ENCODE measurements at places on chromosomes 1 and 21.

DNA sequence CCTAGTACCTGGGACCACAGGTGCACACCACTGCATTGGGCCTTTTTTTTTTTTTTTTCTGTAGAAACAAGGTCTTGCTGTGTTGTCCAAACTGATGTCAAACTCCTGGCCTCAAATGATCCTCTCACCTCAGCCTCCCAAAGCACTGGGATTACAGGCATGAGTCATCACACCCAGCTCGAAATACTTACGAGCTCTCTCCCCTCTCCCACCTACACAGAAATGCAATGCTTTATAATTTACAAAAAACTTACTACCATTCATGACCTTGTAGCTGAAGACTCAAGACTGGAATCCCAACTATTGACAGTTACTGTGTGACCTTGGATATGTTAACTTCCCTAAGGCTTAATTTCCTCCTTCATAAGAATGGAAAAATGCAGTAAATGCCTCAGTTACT is 18.7 kb downstream of the FOXJ3 start:
- DNase-seq = no peak

DNA sequence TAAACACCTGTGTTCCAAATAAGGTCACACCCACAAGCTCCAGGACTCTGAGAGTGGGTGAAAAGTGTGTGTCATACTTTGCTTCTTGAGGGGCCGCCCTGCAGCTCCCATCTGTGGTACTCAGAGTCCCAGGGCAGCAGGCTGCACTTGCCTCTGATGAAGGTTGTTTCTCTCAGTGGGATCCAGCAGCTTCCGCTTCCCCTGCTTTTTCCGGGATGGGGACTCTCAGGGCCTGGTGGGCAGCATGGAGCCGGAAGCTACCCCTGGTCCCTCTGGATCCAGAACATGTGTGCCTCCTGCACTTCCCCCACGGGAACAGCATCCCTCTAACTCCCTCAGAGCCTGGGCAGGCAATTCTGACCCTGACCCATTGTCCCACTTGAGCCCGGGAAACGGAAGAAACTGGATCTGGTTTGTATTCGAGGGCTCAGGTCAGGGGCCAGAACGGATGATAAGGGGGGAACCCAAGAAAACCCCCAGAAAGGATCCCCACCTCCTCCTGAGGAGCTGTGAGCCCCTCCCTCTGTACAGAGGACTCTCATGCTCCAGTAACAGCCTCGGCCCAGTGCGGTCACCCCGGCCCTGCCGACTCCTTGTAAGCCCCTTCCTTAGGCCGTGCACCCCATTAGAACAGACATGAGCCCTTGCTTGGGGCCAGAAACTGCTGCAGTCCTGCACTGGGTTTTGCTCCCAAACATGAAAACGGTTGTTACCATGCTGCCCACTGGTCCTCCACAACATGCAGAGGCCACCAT is 189.5 kb upstream of the C1orf174 start:
- DNase-seq = no peak

DNA sequence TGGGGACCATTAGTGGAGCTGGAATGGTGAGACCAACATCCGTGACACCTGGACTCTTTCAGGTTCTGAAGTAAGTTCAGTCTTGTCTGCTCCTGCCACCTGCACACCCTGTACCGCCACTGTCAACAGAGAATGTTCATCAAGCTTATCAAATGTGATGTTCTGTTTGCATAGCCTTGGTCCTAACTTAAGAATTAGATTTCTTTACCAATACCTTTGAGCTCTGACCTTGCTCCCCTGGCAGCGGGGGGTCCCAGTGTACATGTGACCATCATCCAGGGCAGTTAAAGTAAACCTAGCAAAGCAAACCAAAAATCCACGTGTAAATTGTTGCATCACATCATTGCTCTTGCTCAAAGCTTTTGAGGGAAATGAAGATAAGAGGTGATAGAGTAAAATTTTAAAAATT is 14.5 kb downstream of the SLC25A33 start:
- DNase-seq = no peak

DNA sequence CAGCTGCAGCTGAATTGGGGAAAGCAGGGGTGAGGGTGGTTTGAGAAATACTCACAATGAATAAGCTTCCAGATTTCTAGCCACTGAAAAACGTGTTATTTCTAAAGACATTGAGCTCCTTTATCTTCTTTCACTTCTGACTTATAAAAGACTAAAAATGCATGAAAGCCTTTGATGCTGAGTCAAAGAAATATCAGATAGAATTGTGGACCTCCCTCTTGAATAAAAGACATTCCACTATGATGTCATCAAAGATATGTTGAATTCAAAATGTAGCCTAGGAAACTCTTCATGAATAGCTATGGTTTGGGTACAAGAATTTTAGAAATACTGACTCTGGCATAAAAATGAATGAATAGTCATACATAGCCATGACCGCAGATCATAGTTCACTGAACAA is 44.7 kb upstream of the COL24A1 start:
- no peak for DNase-seq

- peak; percentile 14 for DNase-seq
These were observed 17.1 kb downstream of the ZP4 start for GRCh38 chr1:237873487-237874211.

DNA sequence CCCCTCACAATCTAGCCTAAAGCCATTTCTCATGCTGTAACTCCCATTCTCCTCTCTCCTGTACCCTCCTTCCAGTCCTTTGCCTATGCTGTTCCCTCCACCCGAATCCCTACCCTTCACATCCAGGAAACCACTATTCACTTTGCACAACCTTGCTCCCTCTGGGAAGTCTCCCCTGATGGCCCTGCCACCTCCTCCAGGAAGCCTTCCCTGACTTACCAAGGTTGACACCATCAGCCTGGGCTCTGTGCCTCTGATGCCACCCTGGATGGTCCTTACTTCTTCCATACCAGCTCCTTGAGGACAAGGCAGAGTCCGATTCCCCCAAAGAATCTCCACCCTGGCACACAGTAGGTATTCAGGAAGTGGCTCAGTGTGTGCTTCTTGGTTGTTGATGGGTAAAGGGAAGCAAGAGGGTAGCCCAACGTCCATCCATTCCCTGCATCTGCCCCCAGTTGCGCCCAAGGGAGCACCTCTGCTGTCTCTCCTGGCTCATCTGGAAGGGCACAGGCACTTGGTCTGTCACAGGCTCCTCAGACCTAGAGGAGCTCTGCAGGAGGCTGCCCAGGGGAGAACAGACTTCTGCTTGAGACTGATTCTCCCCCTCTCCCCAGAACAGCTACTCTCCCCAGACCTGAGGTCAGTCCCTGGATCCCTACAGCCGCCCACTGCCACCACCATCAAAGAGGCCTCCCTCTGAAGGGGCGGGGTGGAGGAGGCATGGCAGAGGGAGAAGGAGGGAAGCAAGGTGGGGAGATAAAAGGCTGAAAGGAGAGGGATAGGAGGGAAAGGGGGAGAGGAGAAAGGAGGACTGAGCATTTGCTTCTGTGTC is 36.1 kb upstream of the ZC3H12A start:
- DNase-seq = no peak

GRCh38 chr1:119766374-119766794 is 2.3 kb downstream of the HMGCS2 start:
- no peak for DNase-seq

GRCh38 chr1:29736582-29737188 is 500.4 kb downstream of the PTPRU start:
- peak; percentile 76 for DNase-seq

DNA sequence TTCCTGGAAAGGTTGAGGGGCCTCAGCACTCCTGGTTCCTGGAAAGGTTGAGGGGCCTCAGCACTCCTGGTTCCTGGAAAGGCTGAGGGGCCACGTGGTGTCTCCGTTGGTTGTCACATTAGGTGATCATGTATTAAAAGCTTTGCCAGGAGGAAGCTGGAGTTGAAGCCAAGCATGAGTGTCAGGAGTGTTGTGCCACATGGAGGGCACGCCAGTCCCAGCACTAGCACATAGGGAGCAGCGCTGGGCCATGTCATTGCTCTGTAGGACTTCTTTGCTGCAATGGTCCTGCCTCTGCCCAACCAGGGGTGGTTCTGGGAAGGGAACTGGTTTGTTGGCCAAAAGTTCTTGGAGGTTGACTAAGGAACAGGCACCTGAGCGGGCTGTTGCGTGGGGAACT is 13.3 kb downstream of the ATP5PO start:
- DNase-seq = no peak

DNA sequence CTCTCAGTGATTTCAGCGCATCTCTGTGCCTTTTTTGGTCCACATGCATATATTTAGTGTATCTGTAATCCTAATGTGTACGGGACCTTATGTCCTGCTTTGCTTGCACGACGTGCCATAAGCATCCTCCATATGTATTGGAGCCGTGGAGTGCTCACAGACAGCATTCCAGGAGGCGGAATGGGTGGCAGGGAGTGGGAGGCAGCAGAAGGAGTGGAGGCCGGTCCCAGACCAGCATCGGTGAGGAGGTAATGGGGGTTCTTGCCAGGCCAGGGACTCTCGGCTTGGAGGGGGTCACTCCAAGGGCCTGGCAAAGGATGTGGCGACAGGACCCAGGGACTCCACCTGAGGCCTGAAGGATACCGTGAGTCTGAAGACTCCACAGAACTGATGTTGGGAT is 185.0 kb downstream of the CAMTA1 start:
- DNase-seq = peak; percentile 18

DNA sequence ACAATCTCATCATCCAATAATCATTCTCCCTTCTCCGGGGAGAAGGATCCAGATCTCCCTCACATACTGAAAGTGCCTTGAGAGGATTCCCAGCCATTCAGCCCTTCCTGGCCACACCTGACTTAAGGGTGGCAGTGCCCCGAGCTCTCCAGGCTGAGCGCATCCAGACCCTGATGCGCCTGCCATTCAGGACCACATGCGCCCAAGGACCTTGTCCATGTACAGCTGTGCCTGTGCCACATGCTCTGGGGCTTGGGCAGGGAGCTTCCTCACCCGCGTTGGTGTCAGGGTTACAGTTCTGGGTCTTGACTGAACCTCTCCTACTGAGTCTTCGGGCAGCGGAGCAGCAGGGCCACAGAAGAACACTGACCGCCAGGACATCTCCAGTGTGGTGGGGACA is 121.1 kb downstream of the KIAA0319L start:
- no peak for DNase-seq

Data from H7 (cell line).